Mucosa of descending colon (tissue), 3 donors: ENCODE measurements at places on chromosomes 13 and 19.
A peak's percentile ranks its signal among the peaks of the same experiment; 100 is the strongest.

DNA sequence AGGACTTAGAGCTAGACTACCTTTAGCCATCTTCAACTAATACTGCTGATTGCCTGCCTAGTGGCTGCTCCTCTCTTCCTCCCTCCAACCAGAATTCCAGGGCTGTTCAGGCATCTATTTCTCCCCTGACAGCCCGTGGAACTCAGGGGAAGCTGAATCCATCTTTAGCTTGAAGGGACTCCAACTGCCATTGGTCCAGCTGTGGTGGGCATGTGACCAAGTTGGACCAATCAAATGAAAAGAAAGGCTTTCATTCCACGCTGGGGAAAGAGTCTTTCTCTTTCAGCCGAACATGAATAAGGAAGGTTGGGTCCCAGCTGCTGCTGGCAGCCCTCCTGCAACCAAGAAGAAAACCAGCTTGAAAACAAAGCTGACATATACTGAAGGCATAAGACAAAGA is 168.5 kb upstream of the OBI1 start:
- no peak for DNase-seq

GRCh38 chr13:48976576-48977285 is 1.0 kb downstream of the FNDC3A start:
- peak; percentile 83 for DNase-seq

GRCh38 chr13:26964278-26965250 is 204.0 kb upstream of the GPR12 start:
- DNase-seq: peak; percentile 71

DNA sequence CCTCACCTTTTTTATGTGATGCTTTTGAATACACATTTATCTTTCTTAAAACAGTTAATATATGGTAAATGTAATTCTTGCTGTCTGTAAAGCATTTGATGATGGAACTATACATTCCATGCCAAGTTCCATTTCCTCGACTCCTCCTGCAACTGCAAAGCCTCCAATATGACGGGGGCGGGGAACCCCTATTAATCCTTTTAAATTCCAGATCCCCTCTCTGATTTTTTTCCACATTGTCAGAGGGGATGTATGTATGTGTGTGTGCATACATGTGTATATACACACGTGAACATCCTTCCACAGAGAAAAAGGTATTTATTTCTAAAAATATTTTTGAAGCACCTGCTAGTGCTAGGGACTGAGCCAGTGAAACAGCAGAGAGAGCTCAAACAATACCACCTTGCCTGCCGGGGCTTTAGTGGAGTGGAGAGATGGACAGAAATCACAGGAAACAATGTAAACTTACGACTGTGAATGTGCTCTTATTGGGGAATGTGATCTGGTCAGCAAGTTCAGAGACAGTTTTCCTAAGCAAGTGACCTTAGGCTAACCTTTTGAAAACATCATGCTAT is 25.3 kb upstream of the MAB21L1 start:
- no peak for DNase-seq
